ENCODE measurements at places on chromosomes 3 and 15. TPM values are rescaled to one million over a fixed set of nuclear protein-coding genes. Genes with fewer than 3 reads are reported as not detected.

PIGZ gene
- 4.5 TPM for total RNA-seq

REC114 gene
- total RNA-seq: not detected

GATA2 gene
- total RNA-seq: 9.0 TPM

PDZRN3 gene
- total RNA-seq: 3.5 TPM

ATP6V1A gene
- total RNA-seq: 75.0 TPM

TIMP4 gene
- total RNA-seq: 0.10 TPM

LHFPL4 gene
- not detected for total RNA-seq

GPR27 gene
- not detected for total RNA-seq

MKRN3 gene
- total RNA-seq: 3.5 TPM

DNA sequence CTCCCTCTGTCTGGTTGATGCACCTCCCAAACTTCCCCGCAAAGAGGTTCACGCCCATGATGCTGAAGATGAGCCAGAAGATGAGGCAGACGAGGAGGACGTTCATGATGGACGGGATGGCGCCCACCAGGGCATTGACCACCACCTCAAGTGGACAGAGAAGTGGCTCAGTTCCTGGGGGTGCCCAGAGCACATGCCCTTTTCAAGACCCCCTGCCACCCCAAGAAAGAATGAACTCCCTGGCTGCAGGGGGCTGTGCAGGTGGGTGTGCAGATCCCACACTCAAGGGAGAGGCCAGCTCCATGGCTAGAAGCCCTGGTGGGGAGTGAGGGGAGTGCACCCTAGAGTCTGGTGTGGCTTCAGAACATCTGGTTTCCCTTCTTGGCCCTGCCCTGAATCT, 64.1 kb downstream of the EXOG start:
- DNase-seq: no peak

GRCh38 chr3:30760040-30760695, 134.3 kb downstream of the GADL1 start:
- no peak for DNase-seq

DNA sequence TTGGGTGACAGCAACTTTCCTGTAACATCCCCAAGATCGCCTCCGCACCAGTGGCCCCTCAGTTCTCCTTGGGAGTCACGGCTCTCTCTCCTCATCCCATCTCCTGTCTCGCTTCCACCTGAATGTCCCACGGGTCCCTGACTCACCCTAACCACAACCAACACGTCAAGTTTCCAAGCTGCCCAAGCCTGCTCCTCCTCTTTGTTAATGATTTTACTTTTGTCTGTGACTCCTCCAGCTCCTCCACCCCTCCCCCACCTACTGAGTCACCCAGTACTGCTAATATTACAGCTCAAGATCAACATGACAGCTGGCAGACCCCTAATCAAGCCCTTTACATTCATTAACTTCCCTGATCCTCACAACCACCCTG, 39.3 kb downstream of the BDH1 start:
- peak; percentile 98 for DNase-seq

GRCh38 chr3:124605781-124606579, 124.3 kb upstream of the UMPS start:
- DNase-seq: no peak

DNA sequence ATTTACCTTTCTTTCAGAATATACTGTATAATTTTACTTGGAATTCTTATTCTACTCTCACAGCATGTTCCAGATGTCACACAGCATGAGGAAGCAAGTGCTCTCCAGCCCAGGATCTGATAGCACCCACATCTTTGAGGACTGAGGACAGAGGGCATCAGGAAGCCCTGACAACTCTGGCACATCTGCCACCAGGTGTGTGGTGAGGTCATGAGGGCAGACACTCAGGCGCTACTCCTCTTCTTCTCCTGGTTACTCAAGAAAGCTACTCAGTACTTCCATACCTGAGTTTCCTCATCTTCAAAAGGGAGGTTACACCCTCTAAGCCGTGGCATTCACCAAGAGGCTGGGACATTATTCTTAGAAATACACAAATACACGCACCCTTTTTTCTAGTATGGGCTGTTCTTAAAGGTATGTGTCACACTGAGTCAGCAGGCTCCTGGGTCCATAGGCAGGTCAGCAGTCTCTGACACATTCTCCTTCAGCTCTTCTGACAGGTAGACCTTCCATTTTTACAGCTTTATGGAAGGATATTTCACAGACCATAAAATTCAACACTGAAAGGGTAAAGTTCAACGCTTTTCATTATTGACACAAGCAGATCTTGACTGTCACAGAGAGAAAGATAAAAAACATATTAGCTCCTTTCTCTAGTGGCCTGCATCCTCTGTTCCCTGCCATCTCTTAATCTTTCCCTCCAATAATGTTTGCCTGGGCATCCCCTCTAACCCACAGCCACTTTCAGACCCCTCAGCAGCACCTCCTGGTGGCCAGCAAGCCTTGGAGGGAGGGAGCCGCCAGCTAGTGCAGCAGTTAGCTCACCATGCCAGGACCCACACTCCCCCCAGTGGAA, 103.2 kb upstream of the TJP1 start:
- DNase-seq: peak; percentile 77

- DNase-seq: no peak
These were observed 108.1 kb downstream of the XXYLT1 start for GRCh38 chr3:195162816-195163215.

DNA sequence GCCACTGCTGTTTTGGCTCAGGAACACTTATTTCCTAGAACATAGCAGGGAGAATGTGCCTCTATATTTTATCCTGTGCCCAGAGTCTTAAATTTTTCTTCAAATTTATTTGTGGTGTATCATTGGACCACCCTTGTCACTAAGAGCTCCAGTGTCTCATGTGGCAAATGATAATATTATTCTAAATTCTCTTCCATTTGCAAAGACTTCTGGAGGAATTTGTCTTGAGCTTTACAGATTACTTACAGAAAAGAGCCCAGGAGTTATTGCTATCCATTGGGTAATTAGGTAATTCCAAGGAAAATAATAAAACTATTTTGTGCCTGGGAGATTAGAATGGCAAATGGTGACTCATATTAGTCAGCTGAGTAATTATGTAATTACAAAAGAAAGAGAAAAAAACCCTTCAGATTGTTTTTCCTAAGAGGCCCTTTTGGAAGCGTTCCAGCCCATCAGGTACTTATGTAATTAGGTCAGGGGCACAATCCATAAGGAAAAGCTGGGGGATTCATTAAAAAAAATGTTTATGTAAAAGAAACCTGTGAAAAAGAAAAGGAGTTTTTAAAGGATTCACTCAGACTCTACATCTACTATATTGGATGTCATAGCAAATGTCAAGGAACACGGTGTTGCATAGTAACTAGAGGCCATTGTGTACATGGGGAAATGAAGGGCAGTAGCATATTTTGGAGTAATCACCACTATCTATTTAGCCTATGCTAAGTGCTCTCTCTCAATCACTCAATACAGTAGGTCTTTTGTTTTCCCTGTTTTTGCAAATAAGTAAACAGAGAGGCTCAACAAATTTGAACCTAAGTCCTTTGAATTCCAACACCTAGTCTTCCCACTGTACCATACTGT, 380.9 kb upstream of the RARB start:
- no peak for DNase-seq

DNA sequence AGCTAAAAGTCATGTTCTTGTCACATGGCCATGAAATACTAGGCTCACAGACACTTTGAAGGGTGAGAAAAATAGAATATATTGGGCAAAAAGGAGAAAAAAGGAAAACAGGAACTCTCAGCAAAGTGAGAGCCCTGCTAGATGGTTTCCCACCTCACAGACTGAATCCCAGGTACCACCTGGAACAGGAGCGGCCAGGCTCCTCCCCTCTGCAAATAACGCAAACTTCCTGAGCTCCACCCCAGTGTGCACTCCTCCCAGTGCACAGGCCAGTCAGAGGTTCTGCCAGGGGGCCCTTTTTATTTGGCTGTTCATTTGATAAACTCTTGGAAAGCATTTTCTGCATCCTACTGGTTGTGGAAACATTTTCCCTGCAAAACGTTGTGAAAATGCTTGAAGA, 780.4 kb downstream of the TBL1XR1 start:
- no peak for DNase-seq

DNA sequence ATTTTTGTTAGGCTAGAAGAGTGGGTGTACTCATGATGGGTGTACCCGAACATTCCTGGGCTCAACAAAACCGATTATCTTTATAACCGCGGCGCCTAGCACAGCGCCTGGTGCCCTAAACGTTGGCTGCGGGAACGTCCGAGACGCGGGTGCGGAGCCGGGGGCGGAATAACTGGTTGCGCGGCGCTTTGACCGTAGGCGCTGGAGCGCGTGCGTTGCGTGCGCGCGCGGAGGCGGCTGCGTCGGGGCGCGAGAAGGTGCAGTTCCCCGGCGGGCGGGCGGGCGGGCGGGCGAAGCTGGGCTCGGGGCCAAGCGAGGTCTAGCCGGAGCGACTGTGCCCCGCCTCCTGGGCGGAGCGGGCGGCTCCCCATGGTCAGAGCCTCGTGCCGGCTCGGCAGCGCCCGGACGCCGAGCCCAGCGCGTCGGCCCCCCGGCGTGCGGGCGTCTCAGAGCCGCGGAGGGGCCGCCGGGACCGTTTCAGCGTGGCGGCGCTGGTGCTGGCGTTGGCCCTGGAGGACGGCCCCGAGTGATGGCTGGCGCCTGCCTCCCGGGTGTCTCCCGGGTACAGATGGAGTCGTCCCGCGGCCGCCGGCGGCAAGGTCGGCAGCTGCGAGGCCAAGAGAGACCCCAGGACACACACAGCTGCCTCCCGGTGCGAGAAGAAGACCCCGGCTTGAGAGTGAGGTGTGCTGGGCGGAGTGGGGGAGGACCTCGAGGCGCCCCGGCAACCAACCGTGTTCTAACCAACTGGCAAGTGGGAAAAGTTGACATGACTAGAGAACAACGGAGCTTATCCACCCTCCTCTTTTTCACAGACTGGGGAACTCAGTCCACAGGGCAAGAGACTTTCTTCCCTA, at the start of gene PLAAT1:
Gene PLAAT1, plus strand, starts transcription at position 373 of the 857 bp plus-strand sequence. CDS start 14,429 bp downstream, outside the sequence.
- peak; percentile 70 for DNase-seq

- no peak for DNase-seq
These were observed 269.4 kb upstream of the RBMS3 start for GRCh38 chr3:29011441-29011840.

DNA sequence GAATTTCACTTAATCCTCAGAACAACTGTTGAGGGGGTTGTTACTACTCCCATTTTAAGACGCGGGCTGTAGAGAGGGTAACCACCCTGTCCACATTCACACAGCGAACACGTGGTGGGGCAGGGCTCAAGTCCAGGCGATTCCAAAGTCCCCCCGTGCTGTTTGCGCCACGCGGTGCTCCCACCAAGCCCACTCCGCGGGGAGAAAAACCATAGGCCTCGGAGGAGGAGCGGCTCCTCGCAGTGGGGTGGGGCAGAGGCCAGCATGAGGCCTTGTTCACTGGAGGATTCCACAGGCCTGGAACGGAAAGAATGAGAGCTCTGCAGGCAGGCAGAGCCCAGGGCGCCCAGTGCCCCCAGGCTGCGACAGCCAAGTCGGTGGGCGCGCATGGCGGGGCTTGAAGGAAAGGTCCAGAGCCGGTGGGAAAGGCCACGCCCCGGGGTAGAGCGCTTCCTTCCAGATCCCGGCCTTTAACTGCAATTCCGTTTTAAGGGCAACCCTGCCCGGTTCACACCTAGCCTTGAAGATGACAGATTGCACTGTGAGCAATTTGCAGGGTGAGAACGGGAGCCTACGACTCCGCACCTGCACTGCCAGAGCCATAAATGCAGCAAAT, 161.8 kb upstream of the TBL1XR1 start:
- peak; percentile 67 for DNase-seq

DNA sequence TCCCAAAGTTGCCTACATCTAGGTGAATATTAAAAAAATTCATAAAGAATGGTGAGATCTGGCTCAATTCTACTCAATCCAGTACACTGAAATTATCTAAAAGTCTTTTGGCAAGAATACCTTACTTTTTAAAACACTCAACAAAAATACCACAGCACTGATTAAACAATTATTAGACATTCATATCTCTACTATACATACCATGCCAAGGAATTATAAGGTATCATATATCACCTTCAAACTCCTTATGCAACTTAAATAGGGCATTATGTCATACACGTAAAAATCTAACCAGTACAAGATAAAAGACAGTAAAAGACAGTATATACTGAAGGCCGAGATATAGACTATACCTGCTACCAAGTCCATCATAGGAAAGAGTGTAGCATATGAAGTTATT, 6.1 kb upstream of the ANKRD28 start:
- DNase-seq: no peak

- DNase-seq: peak; percentile 67
These were observed 150.3 kb downstream of the TNIK start for GRCh38 chr3:171309906-171310359.

GRCh38 chr3:12155828-12156227, 2.9 kb downstream of the TIMP4 start:
- peak; percentile 88 for DNase-seq

- no peak for DNase-seq
These were observed 218.3 kb upstream of the SOX2 start for GRCh38 chr3:181493423-181493822.

GRCh38 chr15:93278006-93278405, 189.0 kb upstream of the RGMA start:
- no peak for DNase-seq

- no peak for DNase-seq
These were observed 60.6 kb downstream of the CHAC1 start for GRCh38 chr15:41013691-41014414.

DNA sequence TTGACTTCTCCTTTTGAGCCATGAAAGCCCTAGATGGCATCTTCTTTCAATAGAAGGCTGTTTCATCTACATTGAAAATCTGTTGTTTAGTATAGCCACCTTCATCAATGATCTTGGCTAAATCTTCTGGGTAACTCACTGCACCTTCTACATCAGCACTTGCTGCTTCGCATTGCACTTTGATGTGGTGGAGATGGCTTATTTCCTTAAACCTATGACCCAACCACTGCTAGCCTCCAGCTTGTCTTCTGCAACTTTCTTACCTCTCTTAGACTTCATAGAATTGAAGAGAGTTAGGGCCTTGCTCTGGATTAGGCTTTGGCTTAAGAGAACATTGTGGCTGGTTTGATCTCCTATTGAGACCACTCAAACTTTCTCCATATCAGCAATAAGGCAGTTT, 189.8 kb downstream of the PLCL2 start:
- no peak for DNase-seq

GRCh38 chr3:115975353-115975752, 352.0 kb downstream of the GAP43 start:
- peak; percentile 75 for DNase-seq

DNA sequence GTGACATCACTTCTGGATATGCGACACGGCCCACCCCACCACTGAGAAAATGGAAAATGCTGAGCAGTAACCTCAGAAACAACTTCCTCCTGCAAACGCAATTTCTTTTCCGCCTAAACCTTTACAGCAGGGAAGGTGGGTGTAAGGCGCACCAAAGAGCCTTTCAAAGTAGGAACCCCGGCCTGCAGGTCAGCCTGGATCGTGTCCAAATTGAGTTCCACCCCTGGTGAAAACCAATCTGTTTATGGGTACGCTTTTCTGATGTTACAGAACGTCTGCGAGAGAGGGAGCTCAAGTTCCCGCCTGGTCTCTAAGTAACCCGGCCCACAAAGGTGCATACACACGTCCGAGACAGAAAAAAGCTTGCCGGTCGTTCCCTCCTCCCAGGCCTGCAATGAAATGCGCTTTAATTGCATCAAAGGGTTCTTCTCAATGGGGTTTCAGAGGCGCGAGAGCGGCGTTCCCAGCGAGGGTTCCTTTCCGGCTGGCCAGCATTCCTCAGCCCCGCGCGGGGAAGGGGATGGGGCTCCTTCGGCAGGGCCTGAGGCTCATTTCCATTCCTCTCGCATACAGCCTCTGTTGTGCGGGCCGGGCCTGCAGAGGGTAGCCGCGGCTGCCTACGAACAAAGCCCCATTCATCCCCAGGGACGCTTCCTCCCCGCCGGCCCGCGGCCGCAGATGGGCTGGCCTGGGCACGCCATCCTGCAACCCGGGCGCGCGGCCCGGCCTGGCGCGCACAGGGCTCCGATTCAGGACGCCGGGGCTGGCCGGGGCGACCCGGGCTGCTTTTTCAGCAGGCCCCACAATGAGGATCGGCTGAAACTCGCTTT, 138.1 kb downstream of the TMCO5A start:
- DNase-seq: peak; percentile 90
